ENCODE measurements at places on chromosomes 13 and 19. TPM values are rescaled to one million over a fixed set of nuclear protein-coding genes. Genes with fewer than 3 reads are reported as not detected.

The ASPDH gene
- not detected for total RNA-seq

The MZF1 gene
- total RNA-seq = 9.5 TPM

The KCNC3 gene
- total RNA-seq = not detected

The TRPC4 gene
- total RNA-seq = 2.6 TPM

The LYPD3 gene
- not detected for total RNA-seq

The RUBCNL gene
- total RNA-seq = 18.5 TPM

The IFI30 gene
- 16.7 TPM for total RNA-seq

The CLDND2 gene
- total RNA-seq = not detected

The ARHGAP33 gene
- total RNA-seq = 1.7 TPM

The CYP4F8 gene
- not detected for total RNA-seq

The POSTN gene
- total RNA-seq = 24.5 TPM

The OVOL3 gene
- not detected for total RNA-seq

The GRIN3B gene
- 0.23 TPM for total RNA-seq

The UBE2L5 gene
- 0.08 TPM for total RNA-seq

The HIPK4 gene
- total RNA-seq = under 0.01 TPM

The ATP8B3 gene
- total RNA-seq = 2.0 TPM

The ICAM3 gene
- total RNA-seq = 15.1 TPM

The SOX1 gene
- total RNA-seq = not detected

The LILRB5 gene
- total RNA-seq = not detected

The TMC4 gene
- total RNA-seq = 0.15 TPM

The PTGER1 gene
- 1.5 TPM for total RNA-seq

The C1QTNF9B gene
- not detected for total RNA-seq

The NLRP5 gene
- not detected for total RNA-seq

The LGI4 gene
- total RNA-seq = 0.15 TPM

The CYP2A7 gene
- not detected for total RNA-seq

The RBM42 gene
- total RNA-seq = 35.9 TPM

The CEACAM3 gene
- total RNA-seq = not detected

The NMRK2 gene
- total RNA-seq = not detected

The DCT gene
- total RNA-seq = 0.12 TPM

The TTC9B gene
- total RNA-seq = not detected

The ADGRE1 gene
- not detected for total RNA-seq

The EBI3 gene
- not detected for total RNA-seq

The CACNA1A gene
- 5.0 TPM for total RNA-seq

The MEIOSIN gene
- not detected for total RNA-seq

The ZNF611 gene
- total RNA-seq = 7.1 TPM

The KIR2DL4 gene
- total RNA-seq = not detected

The WDR87 gene
- not detected for total RNA-seq

The PTBP1 gene
- 77.1 TPM for total RNA-seq

The ZNF177 gene
- 1.1 TPM for total RNA-seq

The CYP4F22 gene
- not detected for total RNA-seq

The SOX21 gene
- total RNA-seq = not detected

The WASF3 gene
- 10.0 TPM for total RNA-seq

The MTUS2 gene
- 0.30 TPM for total RNA-seq

The MEIS3 gene
- total RNA-seq = 48.6 TPM

The SOHLH2 gene
- 0.38 TPM for total RNA-seq

The PCDH17 gene
- total RNA-seq = 0.08 TPM

The B3GNT3 gene
- total RNA-seq = not detected

The RNF225 gene
- 0.15 TPM for total RNA-seq

The ZNF285 gene
- 2.7 TPM for total RNA-seq

The IL4I1 gene
- total RNA-seq = 0.23 TPM

The VSTM2B gene
- not detected for total RNA-seq
